ENCODE measurements at places on chromosomes 13 and 19.

- peak; percentile 34 for DNase-seq
Observed at GRCh38 chr13:51793570-51794271, 10.2 kb downstream of the DHRS12 start.

DNA sequence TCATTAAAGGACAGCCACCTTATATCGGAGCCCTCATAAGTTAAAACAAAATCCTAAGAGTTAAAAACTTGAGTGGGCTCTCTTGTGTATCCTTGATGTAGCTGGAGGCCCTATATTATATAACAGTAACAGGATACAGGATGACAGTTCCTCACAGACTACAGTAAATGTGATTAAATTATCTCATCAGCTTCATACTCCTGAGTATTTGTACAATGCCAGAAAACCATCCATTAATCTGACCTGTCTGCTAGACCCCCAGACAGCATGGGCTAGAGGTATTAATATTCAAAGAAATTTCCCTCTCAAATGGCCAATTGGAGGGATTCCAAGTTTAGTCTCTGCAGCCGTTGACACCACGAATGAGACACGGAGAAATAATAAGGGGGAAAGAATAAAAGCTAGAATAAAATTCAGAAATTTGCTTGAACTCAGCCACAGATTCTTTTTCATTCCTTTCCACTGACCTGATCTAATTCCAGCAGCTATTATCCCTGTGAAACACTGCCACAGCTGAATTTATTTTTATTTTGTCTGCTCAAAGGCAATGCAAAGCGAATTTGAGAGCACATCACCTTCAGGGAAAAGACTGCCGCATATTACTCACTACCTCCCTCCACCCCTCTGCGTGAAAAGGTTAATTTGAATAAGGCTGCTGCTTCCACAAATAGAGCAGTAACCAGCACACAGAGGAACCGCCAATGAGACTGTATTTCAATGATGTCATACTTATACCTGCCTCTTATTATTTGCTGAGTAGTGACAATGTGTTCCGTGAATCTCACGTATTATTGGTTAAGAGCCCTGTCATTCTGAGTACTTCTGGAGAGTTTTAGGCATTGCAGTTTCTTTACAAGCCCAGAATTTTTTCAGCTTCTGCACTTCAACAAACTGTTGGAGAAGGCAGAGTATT, 155.9 kb upstream of the KLF12 start:
- no peak for DNase-seq

GRCh38 chr13:78436311-78436710, 167.0 kb downstream of the POU4F1 start:
- no peak for DNase-seq

DNA sequence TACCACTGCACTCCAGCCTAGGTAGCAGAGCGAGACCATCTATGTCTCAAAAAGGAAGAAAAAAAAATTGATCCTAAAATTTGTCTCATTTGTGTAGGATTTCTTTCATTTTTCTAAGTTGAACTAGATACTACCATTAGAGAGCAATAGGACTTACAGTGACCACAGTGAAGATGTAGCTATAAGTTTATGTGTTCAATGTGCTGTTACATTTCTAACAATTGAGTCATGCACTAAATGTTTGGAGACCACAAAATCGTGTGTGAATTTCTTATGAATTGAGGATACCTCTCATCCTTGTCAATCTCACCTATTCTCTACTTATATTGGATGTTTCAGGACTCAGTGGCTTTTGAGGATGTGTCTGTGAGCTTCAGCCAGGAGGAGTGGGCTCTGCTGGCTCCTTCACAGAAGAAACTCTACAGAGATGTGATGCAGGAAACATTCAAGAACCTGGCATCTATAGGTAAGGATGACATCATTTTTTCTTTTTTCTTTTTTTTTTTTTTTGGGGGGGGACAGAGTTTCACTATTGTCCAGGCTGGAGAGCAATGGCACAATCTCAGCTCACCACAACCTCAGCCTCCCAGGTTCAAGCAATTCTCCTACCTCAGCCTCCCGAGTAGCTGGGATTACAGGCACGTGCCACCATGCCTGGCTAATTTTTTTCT, 12.8 kb downstream of the ZNF791 start:
- no peak for DNase-seq

DNA sequence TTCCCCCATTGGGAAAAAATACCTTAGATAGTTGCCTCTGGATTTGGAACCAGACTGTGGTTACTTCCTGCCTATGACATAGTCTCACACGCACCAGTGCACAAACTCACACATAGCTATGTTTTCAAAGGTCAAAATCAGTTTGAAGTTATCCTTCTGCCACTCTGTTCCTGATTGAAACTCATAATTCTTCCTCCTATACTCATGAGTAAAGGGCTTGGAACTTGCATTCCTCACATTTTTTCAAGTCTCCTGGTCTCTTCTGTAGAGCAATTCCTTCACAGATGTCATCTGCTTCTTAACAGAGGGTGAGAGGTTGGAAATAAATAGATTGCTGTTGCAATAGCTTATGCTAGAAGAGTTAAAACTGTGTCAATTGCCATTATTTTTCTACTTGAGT, 18.6 kb upstream of the POSTN start:
- no peak for DNase-seq

Data from stimulated activated CD4-positive, alpha-beta T cell treated with anti-CD3 and anti-CD28 coated beads, Interleukin-1b, Interleukin-23, amount 100 ng/mL, for 24 hours (primary cell).